Right ventricle myocardium superior (tissue), 1 donor: ENCODE measurements at places on chromosomes 2 and 18. TPM values are rescaled to one million over a fixed set of nuclear protein-coding genes. Genes with fewer than 3 reads are reported as not detected.

Gene TUBA3E
- 69.5 TPM for total RNA-seq

Gene REEP1
- 21.5 TPM for total RNA-seq

Gene C2orf81
- total RNA-seq, result 0.62 TPM

GRCh38 chr18:3649633-3650426, 199.9 kb downstream of the TGIF1 start:
- no peak for DNase-seq

DNA sequence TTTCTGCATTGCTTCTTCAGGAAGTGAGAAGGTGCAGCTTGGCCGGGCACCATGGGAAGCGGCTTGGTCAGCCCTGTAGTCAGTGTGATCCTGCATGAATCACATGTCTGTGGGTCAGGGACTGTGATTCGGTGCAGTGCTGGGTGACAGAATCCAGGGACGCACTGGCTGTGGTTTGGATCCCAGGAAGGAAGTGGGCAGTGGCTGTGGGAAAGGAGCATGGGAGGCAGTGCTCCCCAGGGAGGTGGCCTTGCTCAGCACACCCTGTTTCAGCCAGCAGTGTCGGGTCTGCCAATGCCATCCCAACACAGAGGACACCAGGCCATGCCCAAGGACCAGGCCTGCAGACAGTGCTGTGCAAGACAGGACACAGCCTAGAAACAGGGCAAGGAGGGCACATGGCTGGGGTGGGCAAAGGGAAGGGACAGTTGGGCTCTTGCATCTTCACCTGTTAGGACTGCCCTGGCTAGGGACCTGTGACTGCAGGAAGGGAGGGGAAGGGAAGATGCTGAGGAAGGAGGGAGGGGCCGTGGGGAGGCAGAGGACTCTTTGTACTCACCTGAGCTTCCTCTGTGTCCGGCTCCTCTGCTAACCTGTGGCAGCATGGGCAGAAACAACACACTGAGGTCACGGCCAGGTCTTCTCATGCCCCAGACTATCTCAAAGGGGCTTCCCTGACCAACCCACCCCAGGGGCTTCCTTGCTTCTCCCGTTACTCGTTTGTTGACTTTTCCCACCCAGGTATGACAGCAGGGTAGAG, 37.2 kb upstream of the DNMT3A start:
- DNase-seq, result no peak
